ENCODE measurements at places on chromosomes 1 and 21.

GRCh38 chr1:27519331-27520258 is 29.6 kb upstream of the WASF2 start:
- DNase-seq = no peak

DNA sequence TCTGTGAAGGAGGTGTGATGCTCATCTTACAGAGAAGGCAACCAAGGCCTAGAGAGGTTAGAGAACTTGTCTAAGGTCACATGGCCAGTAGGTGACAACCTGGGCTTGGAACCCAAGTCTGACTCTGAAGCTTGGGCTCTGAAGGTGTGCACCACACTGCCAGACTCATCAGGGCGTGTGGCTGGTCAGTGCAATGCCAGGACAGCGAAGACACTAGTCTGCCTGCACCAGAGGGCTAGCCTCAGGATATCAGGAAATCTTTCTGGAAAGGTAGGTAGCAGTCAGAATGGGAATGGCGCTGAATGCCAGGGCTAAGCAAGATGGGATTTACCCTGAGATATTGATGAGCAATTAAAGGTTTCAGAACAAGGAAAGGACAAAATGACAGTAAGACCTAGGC is 34.9 kb downstream of the ELK4 start:
- DNase-seq = no peak

GRCh38 chr21:14850394-14850793 is 214.4 kb downstream of the NRIP1 start:
- DNase-seq = no peak

GRCh38 chr1:206686478-206687249 is 2.0 kb downstream of the MAPKAPK2 start:
- no peak for DNase-seq

DNA sequence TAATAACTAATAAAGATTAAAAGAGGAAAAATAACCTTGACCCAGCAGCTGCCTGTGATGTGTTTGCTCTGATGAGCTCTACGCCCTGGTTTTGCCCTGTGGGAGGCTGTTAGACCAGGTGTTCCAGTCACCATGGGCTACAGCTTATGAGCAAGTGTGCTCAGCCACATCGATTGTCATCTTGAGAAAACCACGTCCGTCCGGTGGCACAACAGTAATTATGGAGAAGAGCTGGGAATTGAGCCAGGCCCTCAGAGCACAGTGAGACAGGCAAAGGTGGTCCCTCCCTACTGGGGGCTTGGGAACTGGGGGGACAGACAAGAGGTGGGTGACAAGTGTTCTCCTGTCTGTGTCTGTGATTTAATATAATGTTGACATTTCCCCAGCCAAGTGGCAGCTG is 420.5 kb downstream of the MATN1 start:
- no peak for DNase-seq

- DNase-seq = no peak
Observed at GRCh38 chr1:247551721-247552120, 2.8 kb downstream of the GCSAML start.

- DNase-seq = no peak
Observed at GRCh38 chr1:2099886-2100779, 49.9 kb downstream of the PRKCZ start.

DNA sequence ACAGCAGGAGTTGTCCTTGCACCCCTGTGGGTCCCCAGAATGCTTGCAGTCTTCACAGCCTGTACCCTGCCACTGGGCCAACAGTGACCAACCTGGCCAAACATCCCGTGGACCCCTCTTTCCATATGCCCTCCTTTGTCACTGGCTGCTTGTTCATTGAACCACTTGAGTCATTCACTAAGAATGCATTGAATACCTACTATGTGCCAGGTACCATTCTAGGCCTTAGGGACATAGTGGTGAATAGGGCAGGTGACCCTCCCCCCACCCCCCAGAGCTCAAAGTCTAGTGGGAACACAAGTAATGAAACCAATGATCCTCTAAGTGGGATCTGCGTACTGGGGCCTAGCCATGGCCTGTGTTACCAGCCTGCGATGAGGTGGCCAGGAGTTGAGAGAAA is 28.2 kb downstream of the PIGP start:
- no peak for DNase-seq

- DNase-seq = no peak
Observed at GRCh38 chr21:25757531-25757930, 22.8 kb downstream of the GABPA start.

DNA sequence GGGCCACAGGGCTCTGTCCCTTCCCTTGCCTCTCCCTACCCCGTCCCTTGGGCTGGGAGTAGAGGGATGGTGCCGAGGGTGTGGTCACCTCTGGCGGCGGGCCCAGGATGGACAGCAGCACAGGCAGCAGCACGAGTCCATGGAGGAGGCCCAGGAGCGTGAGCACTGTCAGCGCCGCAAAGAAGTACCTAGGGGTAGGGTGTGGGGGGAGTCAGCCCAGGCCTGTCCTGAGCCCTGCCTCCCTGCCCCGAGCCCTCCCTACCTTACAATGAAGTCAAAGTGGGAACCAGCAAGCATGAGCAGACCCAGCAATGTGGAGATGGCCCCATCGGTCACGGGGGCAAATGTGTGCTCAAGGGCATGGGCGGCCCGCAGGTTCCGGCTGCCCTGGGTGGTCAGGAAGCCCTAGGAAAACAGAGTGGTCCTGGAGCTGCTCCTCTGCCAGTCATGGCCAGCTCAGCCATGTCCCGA is 14.7 kb downstream of the BTBD19 start:
- no peak for DNase-seq

- DNase-seq = no peak
Observed at GRCh38 chr1:151612501-151613281, 841 bp downstream of the SNX27 start.

DNA sequence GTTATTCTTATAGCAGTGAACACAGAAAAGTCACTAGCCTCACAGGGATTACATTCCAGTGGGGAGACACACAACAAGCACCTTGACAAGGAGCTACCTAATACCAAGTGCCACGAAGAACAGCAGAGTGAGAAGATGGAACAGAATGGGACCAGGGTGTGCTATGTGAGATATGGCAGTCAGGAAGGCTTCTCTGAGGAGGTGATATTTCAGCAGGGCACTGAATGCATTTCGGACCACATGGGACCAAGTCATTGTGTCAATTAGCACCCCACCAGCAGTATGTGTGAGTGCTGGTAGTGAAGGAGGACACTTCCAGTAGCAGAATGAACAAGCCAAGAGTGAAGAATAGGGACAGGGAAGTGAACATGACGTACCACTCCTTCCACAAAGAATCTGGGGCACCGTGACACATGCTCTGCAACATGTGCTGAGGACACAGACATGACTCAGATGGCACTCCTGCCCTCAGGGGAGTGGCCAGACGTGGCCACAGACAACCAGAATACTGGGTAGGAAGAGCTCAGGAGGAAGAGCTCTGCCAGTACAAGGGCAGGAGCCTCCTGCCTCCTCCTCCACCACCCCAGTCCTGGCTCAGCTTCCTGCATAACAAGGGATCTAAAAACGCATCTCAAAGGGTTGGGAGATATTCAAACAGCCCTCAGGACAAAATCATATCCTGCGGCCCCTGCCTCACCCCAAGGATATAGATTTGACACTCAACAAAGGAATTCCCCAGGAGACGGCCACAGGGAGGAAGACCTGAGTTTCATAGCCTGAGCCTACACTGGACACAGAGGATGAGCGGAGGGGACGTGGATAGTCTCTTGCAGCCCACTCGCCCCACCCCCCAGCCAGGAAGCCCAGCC is 102.5 kb downstream of the TRABD2B start:
- no peak for DNase-seq

GRCh38 chr1:168096296-168097165 is 40.2 kb downstream of the GPR161 start:
- DNase-seq = no peak

DNA sequence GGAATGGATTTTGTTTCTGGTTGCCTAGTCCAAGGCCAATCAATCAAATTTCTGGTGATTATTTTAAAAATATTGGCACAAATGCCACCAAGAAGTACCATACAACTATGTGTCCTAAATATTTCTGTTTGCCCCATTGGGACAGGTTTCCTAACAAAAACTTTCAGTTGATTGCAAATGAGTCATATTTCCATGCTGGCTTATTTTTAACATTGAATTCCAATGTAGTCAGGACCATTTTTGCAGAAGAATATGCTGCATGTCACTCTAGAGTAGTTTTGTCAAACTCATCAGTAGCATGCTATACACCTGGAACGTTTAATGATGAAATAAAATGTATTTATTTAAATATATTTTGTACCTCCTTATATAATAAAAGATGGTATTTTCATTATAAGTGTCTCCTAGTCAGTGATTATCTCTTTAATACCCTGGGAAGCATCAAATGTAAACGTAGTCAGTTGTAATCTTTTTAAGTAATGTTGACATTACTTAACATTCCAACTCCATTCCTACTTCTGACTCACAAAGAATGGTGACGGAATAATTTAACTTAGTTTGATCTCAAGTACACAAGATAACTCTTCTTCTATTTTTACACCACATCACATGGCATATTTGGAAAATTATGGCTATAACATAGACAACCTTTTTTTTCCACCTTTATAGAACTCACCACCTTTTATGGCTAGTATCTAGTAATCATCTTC is 39.0 kb upstream of the USH2A start:
- DNase-seq = no peak

- no peak for DNase-seq
Observed at GRCh38 chr1:62390071-62390470, 46.8 kb upstream of the USP1 start.

DNA sequence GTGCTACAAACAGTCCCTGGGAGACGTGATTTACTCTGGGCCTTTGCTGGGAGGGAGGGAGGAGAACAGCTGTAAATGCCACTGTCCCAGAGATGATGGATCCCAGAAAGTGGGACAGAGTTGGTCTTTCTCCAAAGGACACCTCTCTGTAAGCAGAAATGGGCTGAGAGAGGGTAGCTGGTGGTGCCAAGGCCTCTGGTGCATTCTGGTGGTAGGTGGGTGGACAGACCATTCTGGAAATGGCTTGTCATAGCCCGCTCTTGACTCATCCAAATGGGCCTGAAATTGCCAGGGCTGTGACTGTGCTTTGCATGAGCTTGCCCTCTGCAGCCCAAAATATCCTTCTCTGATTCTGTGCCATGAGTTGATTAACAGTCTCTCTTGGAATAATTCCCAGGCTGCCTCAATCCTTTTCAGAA is 36.1 kb downstream of the CCDC185 start:
- DNase-seq = no peak

GRCh38 chr1:24903955-24904730 is 25.9 kb downstream of the RUNX3 start:
- no peak for DNase-seq

DNA sequence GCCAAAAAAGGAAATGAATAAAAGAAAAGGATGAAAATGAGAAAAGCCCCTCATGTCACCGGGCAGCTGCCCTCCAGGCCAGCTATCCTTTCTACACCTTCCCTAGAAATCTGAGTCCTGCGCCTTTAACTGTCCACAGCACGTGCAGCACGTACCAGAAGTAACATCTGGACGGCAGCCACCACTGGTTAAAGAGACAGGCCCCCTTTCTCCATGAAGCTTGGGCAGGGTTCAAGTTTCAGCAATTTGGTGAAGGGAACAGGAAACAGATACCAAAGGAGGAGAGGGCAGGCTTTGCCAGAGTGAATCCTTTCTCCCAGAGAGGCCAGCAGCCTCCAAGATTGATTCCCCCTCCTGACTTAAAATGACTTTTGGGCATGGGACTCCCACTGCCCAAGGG is 3.6 kb upstream of the KIAA2013 start:
- no peak for DNase-seq

GRCh38 chr1:155884982-155885381 is 25.6 kb downstream of the SYT11 start:
- DNase-seq = no peak

DNA sequence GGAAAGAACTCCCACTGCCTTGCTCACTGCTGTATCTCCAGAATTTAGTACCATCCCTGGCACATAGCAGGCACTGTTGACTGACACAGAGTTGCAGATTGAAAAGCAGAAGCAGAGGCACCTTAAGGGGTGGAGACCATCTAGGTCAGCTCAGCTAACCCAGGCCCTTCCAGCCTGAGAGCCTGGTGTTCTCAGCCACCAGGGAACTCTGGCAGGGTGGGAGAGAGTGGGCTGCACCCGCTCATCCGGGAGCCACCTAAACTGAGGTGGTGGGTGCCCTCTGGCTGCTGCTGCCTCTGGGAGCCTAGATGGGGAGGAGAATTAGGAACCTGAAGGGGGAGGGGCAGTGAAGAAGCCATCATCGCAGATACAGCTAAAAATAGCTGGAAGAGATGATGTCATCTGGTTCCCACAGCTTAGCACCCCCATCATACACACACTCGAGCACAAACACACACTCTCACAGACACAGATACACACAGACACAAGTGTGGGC is 1.5 kb upstream of the TSPAN1 start:
- DNase-seq = no peak

DNA sequence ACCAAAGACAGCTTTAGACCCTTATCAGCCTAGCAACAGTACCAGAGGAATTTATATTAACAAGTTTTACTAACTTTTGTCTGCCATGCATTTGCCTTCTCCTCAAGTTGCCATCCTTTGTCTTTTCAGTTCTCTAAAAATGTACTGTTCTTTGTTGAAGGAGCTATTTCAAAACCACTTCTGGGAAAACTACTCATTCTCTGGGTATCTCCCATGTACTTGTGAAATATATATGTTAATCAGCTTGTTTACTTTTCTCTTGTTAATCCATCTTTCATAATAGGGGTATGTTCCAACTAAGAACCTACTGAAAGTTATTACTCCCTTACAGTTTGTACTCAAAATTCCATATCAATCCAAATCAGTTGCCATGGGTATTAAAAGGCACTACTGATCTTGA is 16.3 kb downstream of the DPYD start:
- no peak for DNase-seq

GRCh38 chr1:24385160-24385940 is 28.2 kb downstream of the STPG1 start:
- no peak for DNase-seq

DNA sequence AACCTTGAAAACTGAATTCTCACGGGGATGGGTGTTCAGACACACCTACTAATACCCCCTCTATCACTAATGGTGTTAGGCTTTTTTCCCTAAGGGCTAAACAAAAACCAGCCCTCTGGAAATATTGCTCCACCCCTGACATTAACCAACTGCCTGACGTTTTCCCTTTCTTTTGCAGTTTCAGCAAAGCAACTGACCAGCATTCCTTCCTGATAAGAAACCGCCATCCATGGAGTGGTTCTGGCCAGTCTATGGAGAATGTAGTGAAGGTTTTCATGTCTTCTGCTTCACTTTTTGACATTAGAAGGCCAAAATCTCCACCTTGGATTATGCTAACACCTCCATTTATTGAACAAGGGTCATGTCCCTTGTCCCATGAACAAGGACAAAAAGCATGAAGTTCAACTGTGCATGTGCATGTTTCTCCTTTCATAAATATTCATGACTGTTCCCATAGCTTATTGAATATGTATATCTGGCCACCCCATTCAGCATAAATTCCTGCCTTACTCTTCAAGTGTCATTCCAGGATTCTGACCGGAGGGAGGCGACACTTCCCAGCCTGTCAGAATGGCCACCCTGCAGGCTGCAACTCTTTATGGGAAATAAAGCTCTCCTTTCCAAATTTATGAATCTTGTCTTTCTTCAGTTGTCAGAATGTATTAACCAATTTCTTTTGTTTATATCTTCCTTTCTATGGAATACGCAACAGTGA is 314.3 kb downstream of the HHIPL2 start:
- DNase-seq = no peak

- no peak for DNase-seq
Observed at GRCh38 chr1:119375366-119375765, 6.8 kb downstream of the HAO2 start.

GRCh38 chr1:229221106-229222019 is 49.5 kb upstream of the RAB4A start:
- no peak for DNase-seq

- DNase-seq = no peak
Observed at GRCh38 chr1:245353411-245353810, 198.6 kb downstream of the KIF26B start.
